ENCODE measurements at places on chromosomes 7 and 10. TPM values are rescaled to one million over a fixed set of nuclear protein-coding genes. Genes with fewer than 3 reads are reported as not detected.

GRCh38 chr10:44435196-44435595, 50.3 kb upstream of the CXCL12 start:
- no peak for DNase-seq

DNA sequence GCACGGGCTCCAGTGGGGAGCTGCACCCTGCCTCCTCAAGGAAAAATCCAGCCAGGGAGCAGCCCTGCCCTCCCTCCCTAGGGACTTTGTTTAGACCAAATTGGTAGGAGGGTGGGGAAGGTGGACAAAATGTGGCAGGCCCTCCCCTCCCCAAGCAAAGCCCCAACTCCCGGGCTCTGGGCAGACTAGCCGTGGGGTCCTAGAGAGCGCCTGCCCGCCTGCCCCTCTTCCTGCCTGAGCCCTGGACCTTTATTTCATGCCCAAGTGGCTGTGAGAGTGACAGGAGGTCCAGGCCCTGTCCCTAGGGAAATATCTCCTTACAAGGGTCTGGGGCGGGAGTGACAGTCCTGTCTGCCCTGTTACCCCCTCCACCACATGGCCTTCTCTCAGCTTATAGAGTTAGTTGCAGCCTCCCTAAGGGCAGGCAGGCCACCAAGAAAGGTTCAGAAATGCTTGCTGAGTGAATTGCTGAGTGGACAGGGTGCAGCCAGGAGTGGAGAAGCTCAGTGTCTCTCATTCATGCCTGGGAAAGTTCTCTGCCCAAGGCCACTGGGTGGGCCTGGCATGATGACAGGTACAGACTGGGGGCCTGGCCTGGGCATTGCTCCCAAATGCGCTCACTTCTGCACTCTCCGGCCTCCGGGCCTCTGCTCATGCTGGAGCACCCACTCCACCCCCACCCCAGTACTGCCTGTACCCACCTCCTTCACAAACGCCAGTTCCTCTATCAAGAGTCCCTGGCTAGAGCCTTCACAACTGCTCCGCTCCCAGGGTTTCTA, 25.2 kb downstream of the DNAJB12 start:
- no peak for DNase-seq

DNA sequence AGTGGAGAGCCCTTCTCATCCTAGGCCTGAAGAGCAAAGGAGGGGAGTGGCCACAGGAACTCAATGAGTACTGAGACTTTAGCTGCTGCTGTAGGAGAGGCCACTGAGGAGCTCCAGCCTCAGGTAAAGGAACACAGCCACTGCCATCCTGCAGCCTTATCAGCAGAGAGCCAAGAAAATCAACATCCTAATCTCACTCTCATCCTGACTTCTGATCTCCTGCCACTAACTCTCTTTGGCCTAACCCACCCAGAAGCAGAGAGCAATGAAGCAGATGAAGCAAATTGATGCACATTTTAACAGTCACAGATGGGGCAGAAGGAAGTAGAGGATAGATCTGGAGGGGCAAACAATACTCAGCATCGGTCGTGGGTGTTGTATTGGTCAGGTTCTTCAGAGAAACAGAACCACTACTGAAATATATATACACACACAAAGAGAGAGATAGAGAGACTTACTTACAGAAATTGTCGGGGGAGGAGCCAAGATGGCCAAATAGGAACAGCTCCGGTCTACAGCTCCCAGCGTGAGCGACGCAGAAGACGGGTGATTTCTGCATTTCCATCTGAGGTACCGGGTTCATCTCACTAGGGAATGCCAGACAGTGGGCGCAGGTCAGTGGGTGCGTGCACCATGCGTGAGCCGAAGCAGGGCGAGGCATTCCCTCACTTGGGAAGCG, 297.6 kb downstream of the MTERF1 start:
- no peak for DNase-seq

The NANOS1 gene
- total RNA-seq, result 0.74 TPM

- no peak for DNase-seq
These were observed 16.0 kb downstream of the C10orf105 start for GRCh38 chr10:71703577-71703976.

GRCh38 chr7:29861884-29862283, 55.6 kb downstream of the WIPF3 start:
- DNase-seq, result no peak

The DHTKD1 gene
- 40.6 TPM for total RNA-seq

DNA sequence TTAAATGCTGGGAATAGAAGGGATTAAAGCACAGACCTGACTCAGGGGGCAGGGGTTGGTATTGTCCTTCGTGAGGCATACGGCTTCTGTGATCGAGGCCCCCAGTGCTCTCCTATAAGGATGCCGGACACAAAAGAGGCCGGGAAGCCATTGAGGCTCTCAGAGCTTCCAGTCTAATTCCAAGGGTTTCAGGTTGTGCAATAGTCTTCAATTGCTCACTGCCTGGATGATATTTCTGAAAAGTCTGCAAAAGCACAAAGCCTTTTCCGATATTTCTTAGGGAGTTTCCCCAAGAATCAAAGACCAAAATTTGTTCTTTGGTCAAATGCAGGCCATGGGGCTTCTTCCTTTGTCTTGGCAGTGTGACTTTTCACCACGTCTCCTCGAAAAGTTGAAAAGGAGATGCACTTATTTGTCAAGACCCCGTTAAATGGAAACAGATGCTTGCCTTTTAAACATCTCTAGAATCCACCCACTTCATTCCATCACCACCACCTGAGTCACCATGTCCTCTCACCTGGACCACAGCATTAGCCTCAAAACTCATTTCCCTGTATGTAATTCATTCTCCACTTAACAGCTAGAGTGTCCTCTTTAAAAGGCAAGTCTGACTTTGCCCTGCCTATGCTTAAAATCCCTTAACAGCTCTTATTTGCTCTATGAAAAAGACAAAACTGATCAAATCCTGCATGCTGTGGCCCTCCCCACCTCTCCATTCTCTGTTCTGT, 134.8 kb upstream of the NAMPT start:
- DNase-seq, result no peak

DNA sequence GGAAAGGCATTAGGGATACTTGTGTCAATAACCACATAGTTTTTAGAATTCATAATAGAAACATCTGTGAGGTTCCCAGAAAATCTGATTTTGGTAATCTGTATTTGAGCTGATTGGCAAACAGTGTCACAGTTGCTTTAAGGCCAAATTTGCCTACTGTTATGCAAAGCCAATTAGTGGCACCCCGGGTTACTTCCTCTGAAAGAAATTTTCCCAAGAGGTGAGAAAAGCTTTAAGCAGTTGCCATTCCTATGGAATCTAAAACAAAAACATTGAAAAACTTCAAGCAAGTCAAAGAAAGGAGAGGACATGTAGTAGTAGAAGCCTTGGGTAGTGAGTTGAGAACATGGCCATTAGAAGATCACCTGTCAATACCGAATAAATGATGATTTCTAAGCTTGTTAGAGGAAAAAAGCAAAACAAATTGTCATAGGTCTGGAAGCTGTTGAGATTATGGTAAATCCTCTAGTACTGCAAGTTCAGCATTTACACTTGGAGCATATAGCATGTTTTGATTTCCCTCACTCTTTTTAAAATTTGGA, 176.8 kb downstream of the TWIST1 start:
- DNase-seq, result no peak
